ENCODE measurements at places on chromosomes 12 and 14. TPM values are rescaled to one million over a fixed set of nuclear protein-coding genes. Genes with fewer than 3 reads are reported as not detected.

The CRIP1 gene
- total RNA-seq = 10.5 TPM

GRCh38 chr14:75531256-75531655, 9.0 kb downstream of the BATF start:
- no peak for DNase-seq

The SLC25A21 gene
- total RNA-seq = 1.8 TPM

DNA sequence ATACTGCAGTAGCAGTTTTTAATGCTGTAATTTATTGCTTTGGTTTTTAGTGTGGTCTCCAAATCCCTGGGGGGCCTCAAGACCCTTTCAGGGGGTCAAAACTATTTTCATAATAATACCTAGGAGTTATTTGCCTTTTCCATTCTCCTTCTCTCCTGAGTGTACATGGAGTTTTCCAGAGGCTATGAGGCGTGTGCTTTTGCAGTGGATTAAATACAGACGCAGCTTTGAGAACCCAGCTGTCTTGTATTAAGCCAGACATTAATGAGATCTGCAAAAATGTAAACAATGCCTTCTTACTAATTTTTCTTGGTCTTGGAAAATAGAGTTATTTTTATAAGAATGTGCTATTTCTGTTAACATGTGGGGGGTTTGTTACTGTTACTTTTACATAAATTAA, 68.6 kb downstream of the SLC25A47 start:
- DNase-seq = peak; percentile 88

DNA sequence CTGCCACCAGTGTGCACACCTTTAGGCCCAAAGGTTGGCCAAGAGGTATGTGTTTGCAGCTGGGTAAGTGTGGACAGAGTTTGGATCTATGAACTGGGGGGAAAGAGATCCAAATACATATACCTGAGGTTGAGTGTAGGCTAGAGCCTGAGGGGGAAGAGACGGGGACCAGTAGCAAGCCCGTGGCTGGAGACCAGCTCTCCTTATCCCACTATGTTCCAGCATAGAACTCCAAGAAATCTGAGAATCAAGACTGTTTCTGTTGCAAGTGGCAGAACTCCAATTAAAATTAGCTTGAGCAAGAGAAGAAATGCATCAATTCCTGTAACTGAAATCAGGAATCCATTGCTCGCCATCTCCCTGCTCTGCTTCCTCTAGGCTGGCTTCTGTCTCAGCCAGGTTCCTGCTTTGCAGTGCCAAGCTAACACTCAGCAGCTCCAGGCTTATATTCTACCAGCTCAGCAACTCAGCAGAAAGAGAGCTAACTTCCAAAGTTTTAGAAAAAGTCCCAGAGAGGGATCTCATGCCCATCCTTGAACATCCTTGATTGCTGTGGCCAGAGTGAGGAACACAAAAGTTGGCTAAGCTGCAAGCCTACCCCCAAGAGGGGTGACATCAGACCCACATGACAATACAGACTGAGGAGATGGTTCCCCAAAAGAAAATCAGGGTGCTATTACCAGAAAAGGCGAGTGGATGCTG, 1.5 kb upstream of the PCK2 start:
- no peak for DNase-seq

DNA sequence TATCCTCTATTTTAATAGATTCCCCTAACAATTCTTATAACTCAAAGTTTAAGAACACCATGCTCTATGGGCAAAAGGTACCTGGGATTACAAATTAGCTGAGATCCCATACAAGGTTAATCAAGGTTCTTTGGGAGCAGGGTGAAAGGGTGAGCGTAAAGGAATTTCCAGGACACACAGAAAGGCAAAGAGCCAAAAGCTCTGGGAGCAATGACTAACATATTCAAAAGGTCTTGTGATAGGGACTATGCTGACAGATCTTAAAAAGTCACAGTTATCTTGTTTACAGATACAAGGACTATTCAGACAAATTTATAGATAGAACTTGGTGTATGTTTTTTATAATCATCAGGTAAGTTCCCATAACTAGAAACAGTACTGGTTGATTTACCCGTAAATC, 19.5 kb upstream of the PPFIBP1 start:
- DNase-seq = no peak

The KCNK10 gene
- 0.30 TPM for total RNA-seq

Data from skin of body (tissue), 3 donors.